ENCODE measurements at places on chromosomes 3 and 15.

- DNase-seq = no peak
Observed at GRCh38 chr15:22856659-22857058, 18.2 kb downstream of the NIPA2 start.

- DNase-seq = no peak
Observed at GRCh38 chr3:148389916-148390315, 307.8 kb upstream of the AGTR1 start.

- DNase-seq = no peak
Observed at GRCh38 chr3:115646027-115646690, 22.8 kb downstream of the GAP43 start.

GRCh38 chr3:172156586-172156955 is 117.2 kb downstream of the FNDC3B start:
- DNase-seq = no peak

DNA sequence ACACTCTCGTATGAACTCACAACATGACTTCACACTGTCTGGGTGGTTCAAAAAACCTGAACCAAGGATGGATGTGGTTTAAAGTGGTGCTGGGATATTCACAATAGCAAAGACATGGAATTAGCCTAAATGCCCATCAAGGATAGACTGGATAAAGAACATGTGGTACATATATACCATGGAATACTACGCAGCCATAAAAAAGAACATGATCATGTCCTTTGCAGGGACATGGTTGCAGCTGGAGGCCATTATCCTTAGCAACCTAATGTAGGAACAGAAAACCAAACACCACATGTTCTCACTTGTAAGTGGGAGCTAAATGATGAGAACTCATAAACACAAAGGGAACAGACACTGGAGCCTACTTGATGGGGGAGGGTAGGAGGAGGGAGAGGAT is 3.3 kb upstream of the PRSS50 start:
- DNase-seq = no peak

DNA sequence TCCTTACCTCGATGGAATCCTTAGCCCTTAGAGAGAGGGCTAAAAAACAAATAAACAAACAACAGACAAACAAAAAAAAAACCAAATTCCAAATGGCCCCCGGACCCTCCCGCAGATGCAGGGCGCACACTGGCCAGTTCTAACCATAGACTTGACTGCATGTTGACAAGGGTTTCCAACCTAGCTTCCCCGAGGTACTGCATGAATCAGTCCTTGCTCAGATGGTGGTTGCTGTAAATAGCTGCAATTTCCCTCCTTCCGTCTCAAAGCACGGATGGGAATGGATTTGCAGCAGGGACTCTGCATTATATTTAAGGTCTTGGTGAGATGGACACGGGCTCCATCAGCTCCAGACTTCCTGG is 162.8 kb downstream of the CD47 start:
- peak; percentile 7 for DNase-seq

- no peak for DNase-seq
Observed at GRCh38 chr15:29044503-29044901, 158.7 kb downstream of the APBA2 start.

- no peak for DNase-seq
Observed at GRCh38 chr15:32722136-32722535, 4.3 kb downstream of the GREM1 start.

DNA sequence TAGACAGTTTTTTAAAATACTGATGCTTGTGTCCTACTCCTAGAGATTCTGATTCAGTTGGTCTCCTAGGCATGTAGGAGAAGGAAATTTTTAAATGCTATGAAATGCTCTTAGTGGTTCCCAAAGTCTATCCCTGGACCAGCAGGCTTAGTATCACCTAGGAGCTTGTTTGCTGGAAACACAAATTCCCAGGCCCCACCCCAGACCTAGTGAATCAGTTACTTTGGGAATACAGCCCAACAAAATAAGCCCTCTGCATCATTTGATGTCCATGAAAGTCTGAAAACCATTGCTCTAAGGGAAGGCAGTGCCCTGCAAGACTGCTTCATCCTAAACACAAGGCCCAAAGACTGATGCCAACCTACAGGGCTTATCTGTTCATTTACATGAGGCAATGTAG is 36.3 kb downstream of the CCNL1 start:
- DNase-seq = no peak

DNA sequence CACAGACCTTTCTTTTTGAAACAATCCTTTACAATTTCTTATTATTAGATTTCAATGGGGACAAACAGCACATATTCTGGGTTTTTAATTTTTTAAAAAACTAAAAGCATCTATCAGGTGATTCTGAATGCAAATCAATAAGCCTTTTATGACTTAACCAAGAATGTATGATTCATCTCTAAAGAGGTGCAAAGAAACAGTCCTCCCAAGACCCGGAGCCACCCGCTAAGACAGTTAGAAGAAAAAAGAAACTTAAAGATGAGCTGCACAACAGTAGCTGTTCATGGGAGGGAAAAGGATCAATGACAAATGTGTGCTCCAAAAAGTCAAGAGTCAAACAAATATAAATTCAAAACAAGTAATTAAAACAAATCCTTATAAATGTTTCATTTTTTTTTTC is 319.5 kb downstream of the THSD4 start:
- no peak for DNase-seq

DNA sequence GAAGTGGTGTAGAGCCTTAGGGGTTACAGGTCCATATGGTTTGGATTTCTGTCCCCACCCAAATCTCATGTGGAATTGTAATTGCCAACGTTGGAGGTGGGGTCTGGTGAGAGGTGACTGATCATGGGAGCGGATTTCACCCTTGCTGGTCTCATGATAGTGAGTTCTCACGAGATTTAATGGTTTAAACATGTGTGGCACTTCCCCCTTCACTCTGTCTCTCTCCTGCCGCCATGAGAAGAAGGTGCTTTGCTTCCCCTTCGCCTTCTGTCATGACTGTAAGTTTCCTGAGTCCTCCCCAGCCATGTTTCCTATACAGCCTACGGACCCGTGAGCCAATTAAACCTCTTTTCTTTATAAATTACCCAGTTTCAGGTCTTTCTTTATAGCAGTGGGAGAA is 43.1 kb upstream of the MFGE8 start:
- DNase-seq = no peak

DNA sequence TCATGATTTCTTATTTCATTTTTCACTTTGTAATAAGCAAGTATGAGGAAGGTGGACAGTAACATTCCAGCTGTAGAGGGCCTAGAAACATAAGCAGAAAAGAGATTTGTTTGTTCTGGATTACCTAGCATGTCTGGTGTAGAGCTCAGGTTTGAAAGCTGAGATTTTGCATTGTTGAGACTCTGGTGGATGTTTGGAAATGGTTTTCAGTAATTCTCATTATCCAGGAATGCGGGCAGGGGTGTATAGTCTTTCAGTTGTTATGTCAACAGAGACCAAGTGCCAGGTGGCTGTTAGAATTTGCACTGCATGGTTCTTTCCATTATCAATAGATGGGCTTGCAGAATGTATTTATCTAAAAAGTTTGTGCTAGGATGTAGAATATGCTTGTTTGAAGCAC is 10.9 kb downstream of the GPD1L start:
- no peak for DNase-seq

GRCh38 chr3:28207000-28207733 is 34.3 kb upstream of the CMC1 start:
- DNase-seq = no peak

DNA sequence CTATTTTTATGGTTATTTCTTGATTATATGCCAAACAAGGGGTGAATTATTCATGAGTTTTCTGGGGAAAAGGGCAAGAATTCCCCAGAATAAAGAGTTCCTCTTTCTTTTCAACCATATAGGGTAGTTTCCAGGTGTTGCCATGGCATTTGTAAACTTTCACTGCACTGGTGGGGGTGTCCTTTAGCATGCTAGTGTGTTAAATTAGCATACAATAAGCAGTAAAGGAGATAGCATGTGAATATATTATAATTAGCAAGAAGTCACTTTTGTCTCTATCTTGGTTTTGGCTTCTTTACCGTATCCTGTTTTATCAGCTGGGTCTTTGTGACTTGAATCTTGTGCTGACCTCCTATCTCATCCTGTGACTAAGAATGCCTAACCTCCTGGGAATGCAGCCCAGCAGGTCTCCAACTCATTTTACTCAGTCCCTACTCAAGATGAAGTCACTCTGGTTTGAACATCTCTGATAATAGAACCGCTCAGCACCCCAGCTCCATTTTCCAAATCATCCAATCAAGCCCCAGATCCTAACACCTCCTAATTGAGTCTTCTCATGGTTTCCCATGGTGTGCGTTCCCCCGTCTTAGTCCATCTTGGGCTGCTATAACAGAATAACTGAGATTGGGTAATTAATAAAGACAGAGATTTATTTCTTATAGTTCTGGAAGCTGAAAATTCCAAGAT is 3.4 kb upstream of the SELENOT start:
- no peak for DNase-seq

DNA sequence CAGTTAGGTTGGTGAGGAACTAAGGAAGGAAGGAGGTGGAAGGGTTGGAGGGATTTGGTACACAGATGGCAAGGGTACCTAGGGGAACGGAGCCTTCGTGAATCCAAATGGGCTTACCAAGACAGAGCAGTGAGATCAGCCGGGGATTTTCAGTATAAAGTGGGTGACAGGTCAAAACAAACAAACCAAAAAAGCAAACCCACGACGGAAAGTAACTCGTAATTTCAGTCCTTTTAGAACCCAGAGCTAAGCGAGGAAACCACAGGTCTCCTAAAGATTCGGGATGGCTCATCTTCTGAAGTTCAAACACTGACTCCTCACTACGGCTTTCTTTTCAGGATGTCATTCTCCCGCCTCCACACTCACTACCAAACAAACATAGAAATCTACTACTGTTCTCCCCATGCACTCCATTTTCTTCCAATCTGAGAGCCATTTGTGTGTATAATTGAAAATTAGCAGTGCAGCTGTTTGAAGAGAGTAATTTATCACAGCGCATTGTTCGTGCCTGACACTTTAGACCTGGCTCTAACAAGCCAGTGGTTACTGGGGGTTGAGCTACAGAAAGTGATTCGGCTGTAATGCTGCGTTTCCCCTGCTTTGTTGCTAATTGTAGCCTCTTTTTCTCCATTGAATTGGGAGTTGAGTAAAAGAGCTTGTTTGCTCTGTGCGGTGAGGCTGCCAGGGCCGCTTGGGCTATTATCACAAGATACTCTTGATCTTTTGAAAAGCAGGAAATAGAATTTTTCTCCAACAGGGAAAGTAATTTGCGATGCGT is 64.7 kb upstream of the CCDC39 start:
- no peak for DNase-seq

GRCh38 chr15:61393524-61393923 is 164.4 kb upstream of the RORA start:
- no peak for DNase-seq

GRCh38 chr3:36489101-36489500 is 108.8 kb downstream of the STAC start:
- DNase-seq = no peak

DNA sequence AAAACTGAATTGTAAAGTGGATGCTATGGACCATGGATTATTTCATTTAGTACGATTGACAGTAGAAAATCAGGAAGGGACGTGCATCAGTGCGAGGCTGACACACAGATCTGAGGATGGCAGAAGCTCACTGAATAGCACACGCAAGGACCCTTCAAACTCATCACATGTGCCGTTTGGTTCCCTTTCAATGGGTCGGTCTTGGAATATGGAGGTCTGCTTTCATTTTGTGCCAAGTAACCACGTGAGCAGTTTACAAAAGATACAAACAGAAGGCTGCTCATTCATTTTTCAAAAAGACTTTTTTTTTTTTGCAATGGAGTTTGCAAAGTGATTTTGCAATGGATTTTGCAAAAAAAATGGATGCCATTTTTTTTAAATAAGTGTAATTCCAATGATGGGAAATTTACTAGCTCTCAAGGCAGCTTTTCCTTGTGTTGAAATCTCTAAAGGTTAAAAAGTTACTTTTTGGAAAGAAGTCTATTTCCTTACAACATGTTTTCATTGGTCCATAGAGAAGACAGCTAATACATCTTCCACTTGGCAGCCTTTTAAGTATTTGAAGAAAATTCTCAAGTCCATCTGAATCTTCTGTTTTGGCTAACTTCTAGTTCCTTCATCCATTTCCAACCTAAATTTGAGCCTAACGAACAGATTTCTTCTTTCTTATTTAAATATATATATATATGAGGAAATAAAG is 392.3 kb upstream of the TPRG1 start:
- DNase-seq = no peak

GRCh38 chr3:16550676-16551341 is 37.3 kb upstream of the RFTN1 start:
- DNase-seq = peak; percentile 10

- no peak for DNase-seq
Observed at GRCh38 chr3:101809178-101810021, 30.4 kb downstream of the NXPE3 start.

DNA sequence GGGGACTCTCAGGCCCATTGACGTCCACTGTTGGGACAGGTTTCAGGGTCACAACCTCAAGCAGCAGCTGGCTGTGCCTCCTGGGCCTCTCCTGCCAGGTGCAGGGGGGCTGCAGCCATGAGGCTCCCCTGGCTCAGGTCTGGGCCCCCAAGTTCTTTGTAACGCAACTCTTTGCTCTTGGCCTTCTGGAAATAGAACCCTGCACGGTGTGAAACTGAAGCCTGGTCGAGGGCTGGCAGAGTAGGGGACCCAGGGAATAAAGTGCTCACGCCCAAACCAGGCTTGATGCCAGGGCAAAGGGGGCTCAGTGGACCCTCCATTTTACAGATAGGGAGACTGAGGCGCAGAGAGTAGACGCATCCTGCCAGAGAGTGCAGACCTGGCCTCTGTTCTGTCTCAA is 771 bp downstream of the CALML4 start:
- DNase-seq = no peak

DNA sequence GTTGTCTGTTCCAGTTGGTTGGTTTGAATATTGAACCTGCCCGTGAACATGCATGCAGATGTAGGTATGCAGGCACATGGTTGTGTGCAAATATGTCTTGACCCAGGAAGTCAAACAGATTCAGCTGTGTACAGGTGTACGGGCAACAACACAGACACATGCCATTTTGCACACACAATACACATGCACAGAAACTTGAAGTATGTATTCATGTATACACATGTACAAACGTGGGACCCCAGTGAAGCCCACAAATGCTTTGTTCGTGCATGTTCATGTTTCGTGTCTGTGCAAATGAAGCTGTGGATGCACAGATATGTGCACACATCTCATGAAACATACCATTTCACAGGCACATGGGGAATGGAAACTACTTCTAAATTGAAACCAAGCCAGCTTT is 30.7 kb downstream of the IDH3A start:
- no peak for DNase-seq

DNA sequence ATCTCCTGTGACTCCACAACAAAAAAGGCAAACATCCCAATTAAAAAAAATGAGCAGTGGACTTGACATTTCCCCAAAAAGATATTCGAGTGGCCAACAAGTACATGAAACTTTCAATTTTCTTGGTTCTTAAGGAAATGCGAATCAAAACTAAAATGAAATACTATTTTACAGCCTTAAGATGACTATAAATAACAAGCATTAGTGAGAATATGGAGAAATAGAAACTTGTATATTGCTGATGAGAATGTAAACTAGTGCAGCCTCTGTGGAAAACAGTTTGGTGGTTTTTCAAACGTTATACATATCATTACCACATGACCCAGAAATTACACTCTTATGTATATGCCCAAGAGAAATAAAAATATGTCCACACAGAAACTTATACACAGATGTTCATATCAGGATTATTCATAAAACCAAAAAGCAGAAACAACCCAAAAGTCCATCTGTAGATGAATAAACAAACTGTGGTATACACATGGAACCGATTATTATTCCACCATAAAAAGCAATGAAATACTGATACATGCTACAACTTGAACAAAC is 153.2 kb upstream of the GPR149 start:
- no peak for DNase-seq
